ENCODE measurements at places on chromosomes 1 and 21.

GRCh38 chr1:67192902-67193301 is 26.6 kb downstream of the IL23R start:
- no peak for DNase-seq

- DNase-seq = no peak
Measured at GRCh38 chr1:33683913-33684312, 180.0 kb upstream of the HMGB4 start.

DNA sequence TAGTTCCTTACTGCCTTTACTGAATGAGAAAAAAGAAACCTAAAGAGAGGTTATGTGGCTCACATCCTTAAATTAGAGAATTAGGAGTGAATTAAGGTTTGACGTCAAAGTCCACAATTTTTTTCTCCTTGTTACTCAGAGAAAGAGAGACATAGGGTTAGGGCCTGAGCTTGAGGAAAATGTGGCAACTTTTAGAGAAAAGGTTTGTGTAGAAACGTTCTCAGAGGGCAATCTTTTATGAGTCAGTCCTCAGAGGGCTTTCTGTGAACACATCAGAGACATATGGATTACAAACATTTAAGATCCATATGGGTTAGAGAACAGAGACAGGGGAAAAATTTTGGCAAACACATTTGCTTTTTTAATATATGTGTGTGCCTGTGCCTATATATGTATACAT is 242.8 kb downstream of the TGFB2 start:
- DNase-seq = no peak

GRCh38 chr1:90837420-90837819 is 120.3 kb upstream of the BARHL2 start:
- DNase-seq = no peak

GRCh38 chr1:195735140-195735539 is 873.1 kb downstream of the KCNT2 start:
- no peak for DNase-seq

GRCh38 chr1:25066731-25067517 is 136.8 kb upstream of the RUNX3 start:
- DNase-seq = no peak

DNA sequence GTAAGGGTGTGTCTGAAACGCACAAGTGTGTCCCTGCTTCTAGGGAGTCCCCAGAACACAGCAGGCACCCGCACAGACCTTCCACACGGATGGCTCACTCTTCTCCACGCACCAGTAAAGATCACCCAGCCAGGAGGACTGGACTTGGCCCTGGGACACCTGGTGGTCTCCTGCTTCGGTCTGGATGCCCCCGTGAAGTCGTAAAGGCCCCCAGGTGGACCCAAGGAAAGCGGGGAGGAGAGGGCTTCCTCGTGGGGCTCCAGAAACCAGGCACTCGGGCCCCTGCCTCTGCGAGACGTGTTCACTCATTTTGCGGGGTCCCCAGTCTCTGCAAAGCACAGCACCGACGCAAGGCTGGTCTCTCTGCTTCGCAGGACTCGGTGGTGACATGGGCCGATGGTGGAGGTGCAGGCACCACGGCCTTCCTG is 20.2 kb upstream of the COL6A2 start:
- no peak for DNase-seq

GRCh38 chr1:59393211-59394180 is 96.6 kb downstream of the FGGY start:
- no peak for DNase-seq

DNA sequence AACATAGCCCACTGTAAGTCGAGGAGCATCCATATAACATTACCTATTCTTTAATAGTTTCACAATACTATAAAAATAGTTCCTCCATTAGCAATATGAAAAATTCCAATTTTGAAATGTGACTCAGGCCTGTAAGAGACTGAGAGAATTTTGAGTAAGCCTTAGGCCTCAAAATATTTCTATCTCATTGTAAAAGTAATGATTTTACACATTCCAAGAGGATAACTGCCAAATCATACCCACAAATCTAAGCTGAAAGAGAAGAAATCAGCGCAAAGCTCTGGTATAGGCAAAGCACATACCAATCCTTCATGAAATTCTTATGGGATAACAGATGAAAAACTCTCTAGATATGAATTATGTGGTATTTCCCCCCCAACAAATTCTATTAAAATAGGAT is 144.1 kb downstream of the CDC42BPA start:
- no peak for DNase-seq

DNA sequence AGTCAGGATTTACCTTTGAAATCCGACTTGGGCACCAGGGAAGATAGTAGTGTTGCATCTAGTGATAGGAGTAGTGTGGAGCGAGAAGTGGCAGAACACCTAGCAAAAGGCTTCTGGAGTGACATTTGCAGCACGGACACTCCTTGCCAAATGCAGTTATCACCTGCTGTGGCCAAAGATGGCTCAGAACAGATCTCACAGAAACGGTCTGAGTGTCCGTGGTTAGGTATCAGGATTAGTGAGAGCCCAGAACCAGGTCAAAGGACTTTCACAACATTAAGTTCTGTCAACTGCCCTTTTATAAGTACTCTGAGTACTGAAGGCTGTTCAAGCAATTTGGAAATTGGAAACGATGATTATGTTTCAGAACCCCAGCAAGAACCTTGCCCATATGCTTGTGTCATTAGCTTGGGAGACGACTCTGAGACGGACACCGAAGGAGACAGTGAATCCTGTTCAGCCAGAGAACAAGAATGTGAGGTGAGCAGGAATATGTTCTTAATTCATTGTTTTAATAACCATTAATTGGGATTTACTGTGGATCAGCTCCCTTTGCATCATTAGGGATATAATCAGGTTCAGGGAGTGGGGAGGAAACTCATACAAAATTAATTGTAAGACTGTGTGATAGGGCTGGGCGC is 28.3 kb downstream of the BACH1 start:
- DNase-seq = no peak

GRCh38 chr1:203059485-203059884 is 26.3 kb downstream of the MYOG start:
- no peak for DNase-seq

- DNase-seq = no peak
Measured at GRCh38 chr21:42745511-42746239, 92.3 kb downstream of the PDE9A start.

GRCh38 chr1:36123356-36123755 is 1.7 kb downstream of the COL8A2 start:
- DNase-seq = no peak

DNA sequence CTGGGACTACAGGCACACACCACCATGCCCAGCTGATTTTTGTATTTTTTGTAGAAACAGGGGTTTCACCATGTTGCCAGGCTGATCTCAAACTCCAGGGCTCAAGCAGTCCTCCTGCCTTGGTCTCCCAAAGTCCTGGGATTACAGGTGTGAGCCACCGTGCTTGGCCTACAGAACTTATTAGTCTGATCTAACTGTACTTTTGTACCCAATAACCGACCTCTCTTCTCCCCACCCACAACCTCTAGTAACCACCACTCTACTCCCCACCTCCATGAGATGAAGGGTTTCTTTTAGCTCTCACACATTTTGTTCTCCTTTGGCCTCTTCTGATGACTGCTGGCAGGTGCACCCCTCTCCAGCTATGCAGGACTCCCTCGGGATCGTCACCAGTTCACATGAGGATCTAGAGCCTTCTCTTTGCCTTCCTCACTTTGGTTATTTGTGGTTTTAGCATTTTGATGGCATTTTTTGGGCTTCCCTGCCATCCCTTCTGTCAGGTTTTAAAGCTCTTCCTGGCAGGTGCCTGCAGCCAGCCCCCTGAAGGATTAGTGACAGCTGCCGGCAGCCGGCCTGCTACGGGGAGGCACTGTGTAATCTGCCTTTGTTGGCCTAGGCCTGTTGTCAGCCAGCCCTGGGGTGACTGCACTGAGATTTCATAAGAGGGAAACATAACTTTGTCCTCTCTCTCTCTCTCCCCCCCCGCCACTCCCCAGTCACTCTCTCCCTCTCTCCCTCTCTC is 99.8 kb upstream of the ATP1A1 start:
- no peak for DNase-seq
